Fibroblast of the aortic adventitia (primary cell): ENCODE measurements at places on chromosomes 2 and 18. TPM values are rescaled to one million over a fixed set of nuclear protein-coding genes. Genes with fewer than 3 reads are reported as not detected.

MBOAT2 gene
- 18.1 and 37.1 TPM in 2 replicates for total RNA-seq

NEMP2 gene
- 8.1 and 11.7 TPM in 2 replicates for total RNA-seq

ACMSD gene
- not detected in 2 replicates for total RNA-seq

GRCh38 chr2:141381946-141382345 lies 748.9 kb downstream of the LRP1B start:
- DNase-seq, result no peak

GRCh38 chr18:30361864-30362540 lies 680.5 kb downstream of the DSC3 start:
- no peak for DNase-seq

DNA sequence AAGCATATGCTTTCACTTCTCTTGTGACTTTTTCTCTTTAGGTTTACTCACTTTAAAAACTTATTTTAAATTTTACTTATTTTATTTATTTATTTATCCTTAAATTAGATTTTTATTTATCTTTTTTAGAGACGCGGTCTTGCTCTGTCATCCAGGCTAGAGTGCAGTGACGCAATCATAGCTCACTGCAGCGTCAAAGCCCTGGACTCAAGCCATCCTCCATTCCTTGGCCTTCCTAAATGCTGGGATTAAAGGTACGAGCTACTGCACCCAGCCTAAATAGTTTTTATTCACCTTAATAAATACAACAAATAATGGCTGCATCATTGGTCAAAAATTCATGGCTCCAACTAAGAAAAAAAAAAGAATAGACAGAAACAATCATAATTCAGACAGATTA lies 415.7 kb upstream of the FIGN start:
- peak; percentile 49 for DNase-seq
